ENCODE measurements at places on chromosomes 2 and 18. TPM values are rescaled to one million over a fixed set of nuclear protein-coding genes. Genes with fewer than 3 reads are reported as not detected.

Gene SOWAHC
- 7.7 TPM for total RNA-seq

Gene OSR1
- 9.7 TPM for total RNA-seq

Gene DNAH7
- 0.94 TPM for total RNA-seq

Gene TLX2
- 1.4 TPM for total RNA-seq

Gene ACVR2A
- 29.6 TPM for total RNA-seq

Gene EPHA4
- 3.0 TPM for total RNA-seq

Gene NBEAL1
- total RNA-seq = 25.9 TPM

Gene PLCL1
- total RNA-seq = 0.60 TPM

Gene ANKRD30BL
- total RNA-seq = not detected

Gene FBXO48
- 0.32 TPM for total RNA-seq

Gene DSC1
- total RNA-seq = not detected

Gene FAP
- 46.5 TPM for total RNA-seq

Gene SPHKAP
- total RNA-seq = 0.09 TPM

Gene LYPD6B
- total RNA-seq = 0.32 TPM

Measured in bronchial smooth muscle cell (primary cell).